Stimulated activated CD4-positive, alpha-beta T cell treated with anti-CD3 and anti-CD28 coated beads, Interleukin-4, amount 100 ng/mL, for 24 hours (primary cell): ENCODE measurements at places on chromosomes 11 and 22.

DNA sequence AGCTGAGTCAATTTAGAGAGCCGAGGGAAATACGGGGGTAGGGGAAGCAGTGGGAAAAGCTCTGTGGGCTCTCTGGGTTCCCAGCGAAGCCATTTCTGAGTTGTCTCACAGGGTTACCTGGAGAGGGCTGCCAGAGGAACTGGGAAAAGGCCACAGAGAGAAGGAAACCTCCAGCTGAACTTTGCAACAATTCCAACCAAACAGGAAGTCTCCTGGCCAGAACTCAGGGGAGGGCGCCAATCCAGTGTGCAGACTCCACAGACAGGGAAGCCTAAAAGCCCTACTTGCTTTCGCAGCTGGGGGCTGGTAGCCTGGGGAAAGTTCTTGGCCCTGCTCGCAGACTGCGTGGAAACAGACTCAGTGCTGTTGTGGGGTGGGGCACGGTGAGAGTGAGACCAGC lies 23.1 kb upstream of the GNAZ start:
- DNase-seq, result no peak

- DNase-seq, result no peak
Observed at GRCh38 chr11:68582416-68583040, 101.8 kb upstream of the GAL start.

GRCh38 chr11:69131644-69132300 lies 24.0 kb upstream of the SMIM38 start:
- DNase-seq, result no peak

DNA sequence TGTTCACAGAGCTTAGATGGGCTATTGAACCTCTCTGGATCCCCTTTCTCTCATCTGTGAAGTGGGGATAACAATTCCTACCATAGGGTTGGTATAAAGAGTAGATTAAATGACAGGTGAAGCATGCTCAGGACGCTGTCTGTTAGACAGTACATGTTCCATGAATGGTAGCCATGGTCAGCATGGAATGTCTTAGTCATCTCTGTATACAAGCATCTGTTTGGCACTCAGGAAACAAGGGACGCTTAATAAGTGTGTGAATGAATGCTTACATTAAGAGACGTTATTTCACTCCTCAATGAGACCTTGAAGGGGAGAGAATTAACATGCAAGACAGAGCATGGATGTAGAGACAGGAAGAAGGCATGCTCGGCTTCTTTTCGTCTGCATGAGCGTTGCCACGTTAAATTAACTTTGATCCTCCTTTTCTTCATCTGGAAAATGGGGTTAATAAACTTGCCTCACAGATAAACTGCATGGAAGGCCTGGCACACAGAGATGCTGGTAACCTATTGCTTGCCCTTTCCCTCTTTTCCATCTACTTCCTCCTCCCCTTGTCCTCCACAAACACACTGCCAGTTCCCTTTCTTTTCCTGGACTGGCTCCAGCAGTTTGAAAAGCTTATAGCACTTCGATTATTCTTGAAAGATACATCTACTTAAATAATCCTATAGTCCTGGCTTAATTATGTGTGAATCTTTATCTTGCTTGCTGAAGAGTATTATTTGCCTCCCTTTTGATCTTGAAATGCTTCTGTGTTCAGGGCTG lies 267.2 kb upstream of the MTNR1B start:
- DNase-seq, result no peak

DNA sequence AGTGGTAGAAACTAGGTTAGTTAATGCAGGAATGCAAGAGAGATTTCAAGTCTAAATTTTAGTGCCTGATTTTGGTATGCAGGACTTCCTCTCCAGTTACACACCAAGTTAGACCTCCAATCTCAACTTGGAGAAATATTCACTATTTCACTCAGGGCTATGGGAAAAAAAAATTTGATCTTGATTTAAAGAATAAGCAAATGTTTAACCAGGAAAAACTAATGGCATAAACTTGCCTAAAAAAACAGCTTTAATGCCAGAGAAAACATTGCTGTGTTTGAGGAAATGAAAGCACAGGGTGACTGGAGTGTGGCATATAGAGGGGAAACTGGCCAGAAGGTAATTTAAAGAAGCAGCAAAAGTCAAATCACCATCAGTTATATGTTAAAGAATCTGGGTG lies 575.4 kb upstream of the LRRC4C start:
- DNase-seq, result no peak

GRCh38 chr11:10623797-10624761 lies 55.6 kb upstream of the LYVE1 start:
- DNase-seq, result no peak

DNA sequence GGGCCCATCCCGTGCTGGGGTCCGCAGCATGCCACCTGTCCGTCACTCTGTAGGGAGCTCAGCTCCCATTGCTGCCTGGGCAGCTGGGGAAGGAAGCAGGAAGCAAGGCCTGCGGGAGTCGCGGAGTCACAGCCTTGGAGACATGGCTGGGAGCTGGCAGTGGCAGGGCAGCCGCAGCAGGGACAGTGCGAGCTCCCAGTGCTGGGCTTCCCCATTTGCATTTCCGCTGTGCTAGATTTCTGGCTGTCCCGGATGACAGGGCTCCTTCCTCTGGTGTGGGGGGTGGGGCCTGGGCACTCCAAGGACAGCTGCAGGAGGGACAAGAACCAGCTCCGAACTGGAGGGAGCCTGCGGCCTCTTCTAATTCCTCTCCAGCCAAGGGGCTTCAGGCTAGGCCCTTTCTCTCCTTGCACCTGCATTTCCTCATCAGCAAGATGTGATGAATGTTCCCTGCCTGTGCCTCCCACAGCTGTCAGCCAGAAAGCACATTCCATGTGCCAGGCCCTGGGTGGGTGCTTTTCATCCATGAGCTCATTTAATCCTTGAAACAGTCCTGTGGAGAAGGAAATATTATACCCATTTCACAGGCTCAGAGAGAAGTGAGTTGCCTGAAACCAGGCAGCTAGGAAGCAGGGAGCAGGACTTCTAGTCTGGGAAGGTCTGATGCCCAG lies 48.0 kb downstream of the MYO7A start:
- DNase-seq, result no peak

- DNase-seq, result peak; percentile 44
Observed at GRCh38 chr11:61004180-61004611, 32.7 kb downstream of the CD6 start.

DNA sequence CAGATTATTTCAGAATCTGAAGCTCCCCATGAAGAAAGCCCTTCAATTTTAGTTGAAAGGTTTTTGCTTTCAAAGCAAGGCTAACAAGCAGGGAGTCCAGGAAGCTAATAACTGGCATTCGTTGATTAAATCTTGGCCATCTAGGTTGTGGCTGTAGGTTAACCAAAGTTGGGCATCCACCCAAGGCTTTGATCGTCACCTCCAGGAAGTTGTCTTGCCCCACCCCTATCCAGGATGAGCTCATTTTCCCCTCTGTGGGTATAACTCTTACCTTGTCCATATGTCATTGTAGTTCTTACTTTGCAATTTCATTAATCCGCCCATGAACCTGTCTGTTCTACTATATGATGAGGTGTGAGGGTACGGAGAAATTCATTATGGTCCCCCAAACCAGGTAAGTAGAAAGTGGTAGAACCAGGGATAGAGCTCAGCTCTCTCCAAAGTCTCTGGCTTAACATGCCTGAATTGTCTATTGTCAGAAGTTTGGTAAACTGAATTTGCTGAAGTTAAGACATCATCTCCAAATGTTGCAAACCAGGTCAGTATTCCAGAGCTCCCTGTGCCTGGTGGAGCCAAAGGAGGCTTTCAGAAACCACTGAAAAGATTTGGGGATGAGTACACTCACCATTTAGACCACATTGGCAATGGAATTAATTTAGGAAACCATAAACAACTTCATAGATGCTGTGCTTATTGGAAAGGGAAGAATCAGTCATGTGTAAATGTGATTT lies 97.1 kb downstream of the CD44 start:
- peak; percentile 58 for DNase-seq

GRCh38 chr11:8671193-8671612 lies 11.3 kb downstream of the TRIM66 start:
- no peak for DNase-seq

DNA sequence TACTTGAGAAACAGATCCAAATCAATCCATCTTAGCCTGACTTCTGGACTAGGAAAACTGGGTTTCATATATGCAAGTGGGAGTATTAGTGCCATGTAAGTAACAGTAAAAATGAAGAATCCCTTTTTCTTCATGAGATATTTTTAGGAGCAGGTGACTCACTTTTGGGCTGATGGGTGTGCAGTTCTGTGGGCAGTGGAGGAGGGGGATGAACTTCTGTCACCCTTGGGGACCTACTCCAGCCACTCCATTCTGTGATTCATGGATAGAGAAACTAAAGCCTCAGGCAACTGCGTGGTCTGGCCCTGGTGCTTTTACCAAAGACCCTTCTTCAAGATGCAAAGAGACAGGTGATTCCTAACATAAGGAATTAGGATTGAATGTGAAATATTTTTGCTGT lies 208.6 kb upstream of the NARS2 start:
- no peak for DNase-seq

GRCh38 chr11:33083918-33084317 lies 44.5 kb downstream of the TCP11L1 start:
- DNase-seq, result no peak

DNA sequence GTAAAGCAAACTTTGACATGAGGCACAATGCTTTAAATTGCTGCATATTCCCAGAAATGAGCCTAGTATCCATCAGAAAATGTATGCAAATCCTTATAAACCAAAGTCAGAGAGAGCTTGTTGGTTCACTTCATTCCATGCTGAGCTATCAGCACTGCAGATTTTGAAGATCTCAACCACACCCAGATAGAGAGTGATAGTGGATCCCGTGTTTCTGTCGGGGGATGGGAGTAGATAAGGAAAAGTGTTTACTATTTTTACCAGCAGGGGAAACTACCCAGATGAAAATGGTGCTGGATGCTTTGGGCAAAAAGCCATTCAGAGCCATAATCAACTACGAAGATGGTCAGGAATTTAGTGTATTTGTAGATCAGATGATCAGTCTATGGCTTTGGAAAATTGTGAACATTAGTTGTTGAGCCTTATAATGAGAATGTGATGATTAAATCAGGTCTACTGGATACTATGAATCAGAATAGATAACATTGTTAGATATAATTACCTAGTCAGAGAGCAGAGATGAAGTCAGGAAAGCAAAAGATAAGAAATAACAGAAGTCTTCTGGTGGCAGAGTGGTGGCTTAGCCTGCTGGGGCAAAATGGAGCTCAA lies 10.8 kb downstream of the OR51B6 start:
- no peak for DNase-seq

GRCh38 chr11:34134765-34135164 lies 29.3 kb downstream of the NAT10 start:
- no peak for DNase-seq

- no peak for DNase-seq
Observed at GRCh38 chr22:36860017-36860416, 789 bp upstream of the NCF4 start.

GRCh38 chr11:129720156-129720555 lies 95.5 kb upstream of the TMEM45B start:
- DNase-seq, result no peak

DNA sequence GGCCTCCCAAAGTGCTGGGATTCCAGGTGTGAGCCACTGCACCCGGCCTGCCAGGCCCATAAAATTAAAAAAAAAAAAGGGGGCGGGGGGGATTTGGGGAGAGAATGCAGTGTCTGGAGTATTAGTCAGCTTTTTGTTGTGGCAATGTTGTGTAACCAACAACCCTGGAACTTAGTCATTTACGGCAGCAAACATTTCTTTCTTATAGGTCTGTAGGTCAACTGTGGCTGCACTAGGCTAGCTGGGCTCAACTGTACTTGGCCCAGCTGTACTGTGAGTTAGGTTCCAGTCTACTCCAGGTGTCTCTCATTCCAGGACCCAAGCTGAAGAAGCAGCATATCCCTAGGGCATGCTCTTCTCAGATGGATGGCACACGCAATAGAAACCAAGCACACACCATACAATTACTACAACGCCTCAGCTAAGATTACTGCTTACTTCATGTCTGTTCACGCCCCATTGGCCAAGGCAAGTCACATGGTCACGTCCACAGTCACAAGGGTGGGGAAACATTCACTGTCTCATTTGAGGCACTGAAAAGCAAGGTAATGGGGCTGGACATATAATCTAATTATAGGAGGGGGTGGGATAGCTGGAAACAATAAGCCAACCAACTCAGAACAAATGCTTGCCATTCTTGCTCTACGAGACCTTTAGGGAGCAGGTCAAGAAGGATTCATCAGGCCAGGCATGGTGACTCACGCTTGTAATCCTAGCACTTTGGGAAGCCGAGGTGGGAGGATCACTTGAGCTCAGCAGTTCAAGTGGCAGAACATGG lies 10.4 kb upstream of the SPINDOC start:
- DNase-seq, result no peak

- DNase-seq, result no peak
Observed at GRCh38 chr11:57487021-57487778, 26.9 kb downstream of the RTN4RL2 start.

DNA sequence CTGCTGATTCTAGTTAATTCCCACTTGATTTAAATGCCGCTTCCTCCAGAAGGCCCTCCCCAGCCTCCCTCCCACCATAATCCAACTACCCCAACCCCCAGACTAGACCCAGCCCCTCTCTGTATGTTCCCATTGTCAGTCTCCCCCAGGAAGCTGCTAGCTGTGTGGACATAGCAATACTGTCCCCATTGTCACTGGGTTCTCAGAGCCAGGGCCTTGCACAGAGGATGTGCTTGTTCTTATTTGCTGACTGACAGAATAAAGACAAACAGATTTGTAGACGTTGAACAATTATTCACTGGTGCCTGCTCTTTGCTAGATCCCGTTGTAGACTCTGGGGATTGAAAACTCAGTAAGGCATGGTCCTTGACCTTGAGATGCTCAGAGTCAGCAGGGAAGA lies 45.7 kb upstream of the NAV2 start:
- no peak for DNase-seq

DNA sequence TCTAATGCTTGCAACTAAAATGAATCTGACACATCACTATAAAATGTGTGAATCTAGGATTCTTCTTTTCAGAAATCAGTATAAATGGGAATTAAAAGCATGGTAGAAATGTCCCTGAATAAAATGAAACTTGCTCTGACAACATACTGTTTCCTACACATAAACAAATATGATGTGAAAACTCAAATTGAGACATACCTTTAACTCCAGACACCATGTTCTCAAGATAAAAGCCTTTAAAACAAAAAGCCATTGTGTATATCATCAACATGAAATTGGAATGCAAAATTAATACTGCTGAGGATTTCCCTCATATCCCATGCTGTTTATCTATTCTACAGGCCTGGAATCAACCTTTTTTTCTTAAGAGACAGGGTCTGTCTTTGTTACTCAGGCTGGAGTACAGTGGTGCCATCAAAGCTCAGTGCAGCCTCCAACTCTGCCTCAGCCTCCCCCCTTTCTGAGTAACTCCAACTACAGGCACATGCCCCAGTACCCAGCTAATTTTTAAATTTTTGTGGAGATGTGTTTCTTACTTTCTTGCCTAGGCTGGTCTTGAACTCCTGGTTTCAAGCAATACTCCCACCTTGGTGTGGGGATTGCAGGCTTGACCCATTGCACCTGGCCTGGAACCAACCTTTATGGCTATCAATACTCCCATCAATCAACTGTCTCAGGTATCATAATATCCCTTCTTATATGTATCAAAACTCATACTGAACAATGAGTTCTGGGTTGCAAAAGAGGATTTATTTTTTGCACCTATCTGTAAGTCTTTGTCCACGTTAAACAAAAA lies 6.7 kb downstream of the TAF1D start:
- DNase-seq, result no peak

- DNase-seq, result no peak
Observed at GRCh38 chr22:48535868-48536540, 1291.7 kb downstream of the BRD1 start.
